ENCODE measurements at places on chromosomes 16 and 17.

DNA sequence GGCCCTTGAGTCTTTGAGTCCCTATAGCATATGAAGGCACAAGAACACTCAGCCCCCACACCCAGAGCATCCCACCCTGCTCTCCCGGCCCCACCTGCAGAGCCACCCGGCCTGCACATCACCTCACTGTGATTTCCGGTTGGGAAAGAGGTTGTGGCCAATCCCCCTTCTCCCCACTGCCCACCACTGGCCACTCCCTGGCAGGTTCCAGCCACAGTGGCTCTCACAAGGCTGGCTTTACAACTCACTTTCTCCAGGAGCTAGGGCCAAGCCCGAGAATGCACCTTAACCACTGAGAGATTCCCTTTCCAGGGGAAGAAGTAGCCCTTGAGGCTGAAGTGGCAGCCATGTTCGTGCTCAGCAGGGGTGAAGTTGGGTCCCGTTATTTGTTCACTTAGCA, 123.9 kb downstream of the C16orf78 start:
- no peak for DNase-seq

DNA sequence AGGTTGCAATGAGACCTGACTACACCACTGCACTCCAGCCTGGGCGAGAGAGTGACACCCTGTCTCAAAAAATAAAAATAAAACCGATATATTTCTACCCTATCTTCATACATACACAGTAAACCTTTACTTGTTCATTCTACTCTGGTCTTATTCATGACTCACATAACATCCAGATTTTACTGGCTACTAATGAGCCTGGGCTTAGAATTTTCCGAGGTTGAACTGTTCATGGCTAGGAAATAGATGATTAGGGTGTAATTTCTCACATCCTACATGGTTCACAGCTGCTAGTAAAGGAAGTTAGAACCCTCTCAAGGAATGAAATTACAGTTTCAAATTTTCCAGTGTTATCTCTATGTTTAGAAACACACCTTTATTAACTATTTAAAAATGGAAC, 14.7 kb downstream of the GSPT1 start:
- no peak for DNase-seq

DNA sequence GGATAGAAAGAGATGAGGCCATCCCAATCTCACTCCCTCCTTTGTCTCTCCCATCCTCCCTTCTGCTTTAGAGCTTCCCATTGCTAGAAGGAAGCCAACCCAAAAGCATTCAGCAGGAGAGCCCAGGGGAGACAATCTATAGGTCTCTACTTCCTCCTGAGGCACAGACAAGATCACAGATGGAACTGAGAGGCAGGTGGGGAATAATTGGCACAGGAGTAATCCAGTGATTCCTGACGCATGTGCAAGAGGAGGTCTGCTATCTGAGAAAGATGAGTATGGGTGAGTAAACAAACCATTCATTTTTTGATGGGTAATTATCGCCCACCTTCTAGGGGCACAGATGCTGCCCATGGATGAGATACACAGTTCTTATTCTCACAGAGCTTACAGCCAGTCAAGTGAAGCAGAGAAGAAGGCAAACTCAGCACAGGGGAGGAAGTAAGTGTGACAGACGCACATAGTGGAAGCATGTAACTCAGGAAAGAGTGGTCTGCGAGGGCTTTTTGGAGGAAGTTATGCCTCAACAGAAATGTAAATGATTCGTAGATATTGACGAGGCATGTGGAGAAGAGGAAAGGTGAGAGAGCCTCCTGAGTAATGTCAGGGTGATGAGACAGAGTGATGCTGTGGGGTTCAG, 88.9 kb upstream of the HLF start:
- no peak for DNase-seq

- DNase-seq = no peak
These were observed 1.3 kb upstream of the FSCN2 start for GRCh38 chr17:81526662-81527571.

GRCh38 chr17:9361188-9361955, 214.2 kb downstream of the STX8 start:
- DNase-seq = no peak

- DNase-seq = no peak
These were observed 45.5 kb upstream of the ZFHX3 start for GRCh38 chr16:73093146-73094144.

DNA sequence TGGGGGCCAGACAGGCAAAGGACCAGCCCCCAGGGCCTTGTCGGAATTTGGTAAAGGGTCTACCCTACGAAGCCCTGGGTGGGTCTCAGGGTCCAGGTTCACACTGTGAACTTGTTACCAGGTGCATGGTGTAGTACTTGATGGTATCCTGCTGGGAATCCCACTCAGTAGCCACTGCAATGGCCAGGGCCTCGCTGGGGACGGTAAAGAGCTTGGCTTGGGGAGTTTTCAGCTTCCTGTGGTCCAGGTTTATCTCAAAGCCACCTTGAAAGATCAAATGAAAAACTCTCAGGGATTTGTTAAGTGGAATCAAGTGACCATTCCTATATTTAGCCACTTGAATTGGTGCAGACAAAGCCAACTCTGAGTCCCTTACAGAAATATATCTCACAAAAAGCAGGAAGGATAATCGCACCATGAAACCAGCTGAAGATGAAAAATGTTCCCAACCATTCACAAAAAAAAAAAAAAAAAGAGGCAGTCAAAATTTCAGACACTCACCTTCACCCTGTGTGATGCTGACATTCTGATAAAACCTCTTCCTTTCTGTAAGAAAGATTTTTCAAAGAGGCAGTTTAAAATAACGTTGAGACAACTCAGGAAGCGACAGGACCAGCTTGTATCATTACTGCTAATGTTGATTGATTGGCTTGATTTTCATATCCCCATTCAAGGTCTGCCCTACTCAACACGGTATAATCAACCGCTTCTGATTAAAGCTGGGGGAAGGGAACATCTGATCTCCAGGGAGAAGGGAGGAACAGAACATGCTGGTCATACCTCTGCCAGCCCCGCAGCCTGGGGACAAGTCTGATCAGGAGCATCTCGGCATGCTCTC, 10.6 kb downstream of the ATPAF2 start:
- DNase-seq = no peak

GRCh38 chr16:46768809-46769208, 20.7 kb upstream of the MYLK3 start:
- no peak for DNase-seq

- DNase-seq = no peak
These were observed 225.5 kb downstream of the STX8 start for GRCh38 chr17:9350080-9350479.

DNA sequence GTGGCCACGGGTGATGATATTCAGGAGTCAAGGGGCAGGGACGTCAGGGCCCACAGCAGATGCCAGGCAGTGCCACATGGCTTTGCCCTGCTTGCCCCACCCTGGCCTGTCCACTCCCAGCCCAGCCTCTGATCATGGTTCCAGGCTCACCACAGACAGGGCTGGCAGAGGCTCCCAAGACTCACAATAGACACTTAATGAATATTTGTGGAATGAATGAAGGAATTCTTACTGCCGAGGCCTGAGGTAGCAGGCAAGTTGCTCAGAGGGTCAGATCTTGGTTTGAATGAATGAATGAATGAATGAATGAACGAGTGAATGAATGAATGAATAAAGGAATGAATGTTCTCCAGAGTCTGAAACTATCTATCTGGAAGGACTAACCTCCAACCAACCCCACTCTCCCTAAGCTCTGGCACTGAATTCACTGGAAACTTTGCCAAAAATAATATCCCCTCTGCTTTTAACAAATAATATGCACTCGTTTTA, 60.9 kb downstream of the RAI1 start:
- no peak for DNase-seq

GRCh38 chr17:28226563-28227315, 92.3 kb upstream of the TMEM97 start:
- DNase-seq = no peak

- no peak for DNase-seq
These were observed 904 bp downstream of the MAP2K3 start for GRCh38 chr17:21285164-21286065.

- no peak for DNase-seq
These were observed 11.4 kb upstream of the OGFOD3 start for GRCh38 chr17:82429824-82430223.

DNA sequence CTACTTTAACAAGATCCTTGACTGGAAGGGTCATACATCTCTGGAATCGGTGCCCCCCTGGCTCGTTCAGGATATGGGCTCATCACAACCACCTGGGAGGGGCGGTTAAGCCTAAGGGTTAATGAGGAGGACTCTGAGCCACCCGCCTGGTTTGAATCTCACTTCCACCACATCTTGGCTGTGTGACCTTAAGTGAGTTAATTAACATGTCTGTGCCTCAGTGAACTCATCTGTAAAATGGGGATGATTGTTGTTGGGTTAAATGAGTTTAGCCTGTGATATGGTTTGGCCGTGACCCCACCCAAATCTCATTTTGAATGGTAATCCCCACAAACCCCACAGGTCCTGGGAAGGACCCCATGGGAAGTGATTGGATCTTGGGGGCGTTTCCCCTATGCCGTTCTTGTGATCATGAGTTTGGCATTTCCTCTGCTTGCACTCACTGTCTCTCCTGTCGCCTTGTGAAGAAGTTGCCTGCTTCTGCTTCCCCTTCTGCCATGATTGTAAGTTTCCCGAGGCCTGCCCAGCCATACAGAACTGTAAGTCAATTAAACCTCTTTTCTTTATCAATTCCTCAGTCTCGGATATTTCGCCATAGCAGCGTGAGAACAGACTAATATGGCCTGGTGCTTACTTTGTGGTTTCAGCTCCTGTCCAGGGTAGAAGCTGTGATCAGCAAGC, 214.0 kb upstream of the CIBAR2 start:
- no peak for DNase-seq

GRCh38 chr16:57027067-57027466, 37.7 kb downstream of the NLRC5 start:
- no peak for DNase-seq

GRCh38 chr17:17440010-17440843, 36.6 kb upstream of the MED9 start:
- DNase-seq = no peak

DNA sequence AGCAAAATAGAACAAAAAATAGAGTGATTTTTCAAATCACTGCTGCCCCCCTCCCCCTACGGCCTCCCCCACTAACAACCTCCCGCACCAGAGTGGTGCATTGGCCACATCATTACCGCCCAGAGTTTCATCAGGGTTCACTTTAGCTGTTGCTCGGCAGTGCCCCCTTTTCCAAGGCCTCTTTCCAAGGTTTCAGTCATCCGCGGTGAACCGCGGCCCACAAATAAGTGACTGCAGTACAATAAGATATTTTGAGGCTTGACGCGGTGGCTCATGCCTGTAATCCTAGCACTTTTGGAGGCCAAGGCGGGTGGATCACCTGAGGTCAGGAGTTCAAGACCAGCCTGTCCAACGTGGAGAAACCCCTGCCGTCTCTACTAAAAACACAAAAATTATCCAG, 180.0 kb downstream of the MAF start:
- DNase-seq = no peak
